ENCODE measurements at places on chromosomes 2 and 18.

- DNase-seq, result no peak
Measured at GRCh38 chr2:191187105-191187829, 36.5 kb upstream of the STAT4 start.

DNA sequence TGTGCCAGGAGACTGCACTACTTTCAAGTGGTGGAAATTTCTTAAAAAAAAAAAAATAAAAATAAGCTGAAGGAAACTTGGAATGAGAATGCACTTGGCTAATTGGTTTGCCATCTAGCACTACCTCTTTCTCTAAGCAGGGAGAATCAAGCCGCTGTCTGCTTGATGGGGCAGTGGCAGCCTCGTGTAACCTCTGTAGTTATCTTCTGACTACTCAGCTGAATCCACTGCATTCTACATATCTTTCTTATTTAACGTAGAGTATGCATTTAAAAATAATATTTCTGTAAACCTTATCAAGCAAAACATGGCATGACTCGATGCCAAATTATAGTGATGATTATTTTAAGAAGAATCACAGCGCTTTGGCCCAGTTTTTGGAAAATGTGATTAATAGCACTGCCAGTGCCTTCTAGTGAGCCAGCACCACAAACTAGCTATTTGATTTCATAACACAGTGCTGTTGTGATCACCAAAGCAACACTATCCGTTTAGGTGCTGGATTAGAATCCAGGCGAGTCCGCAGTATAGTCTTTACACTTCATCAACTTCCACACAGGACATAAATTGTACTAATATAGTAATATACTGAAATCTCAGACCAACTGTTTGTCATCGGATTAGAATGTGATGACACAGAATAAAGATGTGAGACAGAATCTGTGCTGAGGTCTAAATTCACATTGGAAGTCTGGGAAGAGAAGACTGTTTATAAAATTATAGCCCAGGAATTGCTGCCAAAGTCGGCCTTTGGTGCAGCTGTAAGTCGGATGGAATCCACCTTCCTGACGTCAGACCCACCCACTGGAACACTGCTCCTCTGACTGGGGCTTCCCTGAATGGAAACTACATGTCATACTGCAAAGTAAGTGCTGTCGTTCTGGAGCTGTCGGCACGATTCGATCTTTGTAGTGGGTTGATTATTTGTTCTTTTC, 136.5 kb upstream of the ETAA1 start:
- peak; percentile 54 for DNase-seq

DNA sequence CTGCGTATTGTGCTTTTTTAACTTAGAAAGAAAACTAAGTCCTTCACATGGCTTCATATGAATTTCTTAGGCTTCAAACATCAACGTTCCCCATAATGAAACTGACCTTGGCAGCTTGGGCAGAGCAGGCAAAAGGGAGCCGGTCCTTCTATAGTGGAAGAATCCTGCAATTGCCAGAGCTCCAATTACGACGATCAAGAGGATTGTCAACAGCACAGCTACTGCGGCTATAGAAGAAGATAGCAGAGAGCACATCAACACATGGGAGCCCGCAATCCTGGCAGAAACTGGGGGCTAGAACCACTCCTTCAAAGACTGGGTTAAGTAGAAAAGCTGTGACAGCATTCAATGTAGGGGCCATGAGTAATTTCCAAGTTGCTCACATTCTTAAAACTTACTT, 69.8 kb downstream of the DHRS9 start:
- no peak for DNase-seq

- DNase-seq, result no peak
Measured at GRCh38 chr2:197141702-197142473, 168.7 kb downstream of the ANKRD44 start.

- peak; percentile 44 for DNase-seq
Measured at GRCh38 chr2:215712219-215712868, 276.5 kb upstream of the FN1 start.

GRCh38 chr2:46548103-46548486, 68.7 kb downstream of the TMEM247 start:
- DNase-seq, result no peak

DNA sequence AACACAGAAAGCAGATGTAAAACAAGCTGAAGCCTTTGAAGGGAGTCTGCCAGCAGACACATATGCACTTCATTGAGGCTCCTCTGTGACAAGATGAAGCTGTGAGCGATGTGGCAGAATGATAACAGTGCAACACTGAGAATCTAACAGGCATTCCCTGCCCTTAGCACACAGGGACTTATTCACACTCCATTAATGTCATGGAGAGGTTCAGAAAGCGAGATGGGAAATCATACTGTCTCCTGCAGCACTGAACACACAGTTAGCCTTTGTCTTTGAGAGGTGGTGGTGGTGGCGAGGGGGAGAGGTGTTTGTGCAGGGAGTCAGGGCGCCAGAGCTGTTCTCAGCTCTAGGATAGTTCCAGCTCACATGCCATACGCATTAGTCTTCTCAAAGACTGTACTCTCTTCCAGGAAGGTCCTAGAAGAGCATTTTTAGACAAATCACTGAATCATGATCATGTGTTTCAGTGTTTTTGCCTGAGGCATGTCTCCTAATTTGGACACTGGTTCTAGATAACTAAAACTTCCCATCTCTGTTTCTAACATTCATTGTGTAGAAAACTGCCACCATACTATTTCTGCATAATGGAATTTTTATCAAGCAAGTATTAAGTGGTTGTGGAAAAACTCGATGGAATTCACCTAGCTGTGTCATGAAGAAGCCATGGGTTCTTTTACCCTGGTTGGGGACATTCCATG, 93.5 kb upstream of the ITGB6 start:
- DNase-seq, result peak; percentile 93

Data from foreskin keratinocyte (primary cell).